Activated CD8-positive, alpha-beta T cell treated with anti-CD3 and anti-CD28 coated beads, Interleukin-2, amount 10 ng/mL, durations not matched to agents 7 days and 5 days (primary cell): ENCODE measurements at places on chromosomes 12 and 14. TPM values are rescaled to one million over a fixed set of nuclear protein-coding genes. Genes with fewer than 3 reads are reported as not detected.

The EFS gene
- not detected for total RNA-seq

The SLC2A13 gene
- 5.2 TPM for total RNA-seq

The KRT8 gene
- not detected for total RNA-seq

The SLC39A5 gene
- total RNA-seq: 0.52 TPM

GRCh38 chr12:125169870-125170269, 104.6 kb downstream of the AACS start:
- no peak for DNase-seq
- no peaks in the 10 kb centered on the region for H3K36me3 ChIP-seq
- H3K27me3 ChIP-seq: peaks cover 4% of the 10 kb centered on the region
- H3K4me1 ChIP-seq: no peaks in the 10 kb centered on the region

DNA sequence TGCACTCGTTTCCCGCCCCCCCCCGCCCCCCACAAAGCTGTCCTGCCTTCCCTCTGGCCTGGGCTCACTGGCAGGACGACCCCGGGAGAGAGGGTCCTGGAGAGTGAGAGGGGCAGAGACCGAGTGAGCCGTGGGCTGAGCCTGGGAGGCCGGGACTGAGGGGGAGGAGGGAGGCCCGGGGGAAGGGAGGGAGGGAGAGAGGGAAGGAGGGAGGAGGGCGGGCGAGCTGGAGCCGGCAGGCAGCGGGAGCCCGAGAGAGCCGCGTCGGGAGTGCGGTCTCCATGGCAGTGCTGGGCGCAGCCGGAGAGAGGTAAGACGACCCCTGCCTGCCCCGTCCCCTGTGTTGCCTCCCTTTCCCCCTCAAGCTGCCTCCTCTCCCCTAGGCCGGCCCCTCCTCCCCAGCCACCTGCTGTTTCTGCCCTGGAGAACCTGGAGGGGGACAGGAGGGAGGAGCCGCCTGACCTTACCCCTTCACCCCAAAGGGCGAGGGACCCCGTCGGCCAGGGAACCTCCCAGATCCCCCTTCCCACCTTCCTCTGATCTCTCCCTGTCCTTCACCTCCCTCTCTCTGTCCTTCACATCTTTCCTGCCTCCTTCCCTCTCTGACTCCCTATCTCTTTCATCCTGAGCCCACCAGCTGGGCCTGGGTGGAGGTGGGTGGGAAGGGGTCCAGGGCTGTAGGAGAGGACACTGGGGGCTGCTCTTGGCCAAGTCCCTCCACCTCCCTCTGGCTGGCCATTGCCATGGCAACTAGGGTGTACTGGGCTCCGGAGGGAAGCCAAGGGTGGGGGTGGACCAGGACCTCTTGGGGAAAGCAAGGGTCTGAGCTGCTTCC, at the start of gene GPR162:
Gene GPR162 (plus strand): TSS at position 231 of the 835 bp plus-strand sequence. CDS start 2,078 bp downstream, outside the sequence.
- DNase-seq: no peak
- peak within 1 kb of the TSS; percentile 17 for H3K4me3 ChIP-seq
- H3K27ac ChIP-seq: peak within 1 kb of the TSS; percentile 51
- H3K27me3 ChIP-seq: peaks cover 54% of the 10 kb centered on the region

GRCh38 chr12:53346491-53346890, 10.3 kb upstream of the SP7 start:
- no peak overlapping the region for H3K27ac ChIP-seq
- no peak for DNase-seq
- no peaks in the 10 kb centered on the region for H3K36me3 ChIP-seq
- peaks cover 17% of the 10 kb centered on the region for H3K4me1 ChIP-seq
- H3K27me3 ChIP-seq: peaks cover 3% of the 10 kb centered on the region
- H3K4me3 ChIP-seq: no peak overlapping the region

DNA sequence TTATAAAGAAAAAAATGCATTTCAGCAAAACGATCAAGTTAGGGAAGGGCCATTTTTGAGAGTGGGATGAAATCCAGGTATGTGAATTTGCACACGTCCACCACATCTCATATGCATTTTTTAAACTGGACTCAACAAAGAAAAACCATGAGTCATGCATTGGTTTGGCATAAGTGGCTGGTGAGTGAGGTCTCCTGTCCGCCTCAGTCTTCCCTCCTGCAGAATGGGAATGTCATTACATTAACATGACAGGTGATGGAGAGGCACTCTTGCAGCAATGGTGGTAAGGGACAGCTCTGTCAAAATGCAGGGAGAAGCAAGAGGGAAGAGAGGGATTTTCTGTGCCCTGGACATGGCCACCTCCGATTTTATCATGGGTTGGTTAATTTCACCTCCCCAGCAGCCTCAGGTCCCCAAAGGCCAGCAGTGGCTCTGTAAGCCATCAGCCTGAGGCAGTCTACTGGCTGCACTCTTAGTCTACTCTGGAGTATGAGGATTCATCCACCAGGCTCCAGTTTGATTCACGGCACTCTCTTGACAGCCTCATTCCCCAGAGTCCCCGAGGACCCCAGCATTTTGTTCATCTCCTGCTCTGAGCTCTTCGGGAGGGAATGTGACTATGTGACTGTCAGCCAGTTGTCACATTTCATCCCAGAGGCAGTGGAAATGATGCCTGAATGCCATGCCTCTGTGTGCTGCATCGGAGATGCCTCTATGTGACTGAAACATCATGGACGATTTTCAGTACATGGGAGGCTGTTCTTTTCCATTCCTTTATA, 17.1 kb upstream of the PWP1 start:
- H3K4me1 ChIP-seq: peaks cover 3% of the 10 kb centered on the region
- no peak for DNase-seq
- no peak overlapping the region for H3K27ac ChIP-seq
- H3K27me3 ChIP-seq: peaks cover 20% of the 10 kb centered on the region

DNA sequence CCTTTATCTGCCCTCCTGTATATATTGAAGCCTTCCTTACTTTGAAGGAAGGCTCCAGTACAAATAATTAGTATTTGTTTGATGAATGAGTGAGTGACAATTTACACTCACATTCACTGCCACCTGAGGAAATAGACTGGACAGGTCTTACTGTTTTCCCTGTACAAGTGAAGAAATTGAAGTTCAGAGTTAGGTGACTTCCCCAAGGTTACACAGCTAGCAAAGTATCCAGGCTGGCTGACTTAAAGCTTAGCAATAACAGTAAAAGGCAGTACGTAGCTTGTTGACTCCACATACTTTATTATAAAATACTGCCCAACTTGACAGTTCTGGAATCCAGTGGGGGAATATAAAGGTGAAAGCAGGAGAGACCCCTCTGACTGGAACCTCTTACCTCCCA, 2.6 kb upstream of the KRT18 start:
- no peak for DNase-seq
- peaks cover 10% of the 10 kb centered on the region for H3K27me3 ChIP-seq
- H3K36me3 ChIP-seq: no peaks in the 10 kb centered on the region
- no peak overlapping the region for H3K4me3 ChIP-seq

DNA sequence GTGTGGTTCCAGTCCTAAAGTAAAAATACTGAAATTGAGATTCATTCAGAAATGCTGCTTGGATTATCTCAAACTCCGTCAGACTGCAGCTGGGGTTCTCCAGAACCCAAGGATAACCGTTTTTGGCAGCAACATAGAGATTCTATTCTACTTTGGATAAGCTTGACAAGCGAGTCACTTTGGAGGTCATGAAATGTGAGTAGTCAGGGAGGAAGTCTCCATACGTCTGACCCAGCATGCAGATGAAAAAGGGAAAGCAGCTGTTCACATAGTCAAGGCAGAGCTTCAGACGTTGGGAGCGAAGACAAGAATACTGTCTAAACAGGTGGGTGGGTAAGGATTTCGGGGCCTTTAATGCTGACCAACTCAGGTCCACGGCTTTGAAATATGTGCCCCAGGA, 14.9 kb upstream of the HSP90B1 start:
- no peak for DNase-seq
- no peaks in the 10 kb centered on the region for H3K27me3 ChIP-seq
- H3K36me3 ChIP-seq: no peaks in the 10 kb centered on the region
- H3K4me1 ChIP-seq: no peaks in the 10 kb centered on the region

DNA sequence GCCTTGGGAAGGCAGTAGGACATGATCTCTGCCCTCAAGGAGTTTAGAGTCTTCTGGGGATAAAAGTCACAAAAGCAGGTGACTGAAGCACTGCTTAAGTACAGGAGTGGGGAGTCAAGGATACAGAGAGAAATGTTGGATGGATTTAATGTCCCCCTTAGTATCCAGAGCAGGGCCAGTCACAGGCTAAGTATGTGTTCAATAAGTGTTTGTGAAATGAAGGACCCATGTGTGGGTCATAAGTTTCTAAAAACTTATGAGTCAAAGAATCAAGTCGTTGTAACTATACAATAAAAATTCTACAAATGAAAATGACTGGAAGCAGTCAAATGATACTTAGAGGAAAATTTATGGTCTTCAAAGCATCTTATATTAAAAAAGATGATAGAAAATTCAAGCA, 25.1 kb downstream of the KRT80 start:
- peaks cover 32% of the 10 kb centered on the region for H3K4me1 ChIP-seq
- no peak overlapping the region for H3K4me3 ChIP-seq
- DNase-seq: no peak
- no peaks in the 10 kb centered on the region for H3K36me3 ChIP-seq

DNA sequence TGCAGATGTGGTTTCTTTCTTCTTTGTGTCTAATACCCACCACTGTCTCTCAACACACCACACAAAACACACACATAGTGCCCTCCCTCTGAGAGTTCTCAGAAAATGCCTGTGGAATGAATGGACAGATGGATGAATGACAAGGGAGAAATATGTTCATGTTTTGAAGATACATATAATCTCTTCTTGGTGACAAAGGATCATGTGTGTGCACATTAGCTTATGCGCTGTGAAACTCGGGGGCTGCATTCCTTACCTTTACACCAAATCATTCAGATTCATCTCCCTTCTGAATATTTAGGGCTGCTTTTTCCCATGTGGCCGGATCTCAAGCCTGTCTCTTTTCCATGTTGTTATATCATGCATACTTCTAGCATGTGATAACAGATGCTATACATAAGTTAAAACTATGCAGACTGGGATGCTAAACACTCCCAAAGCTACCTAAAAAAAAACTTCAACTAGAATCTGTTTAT, 111.4 kb downstream of the EPS8 start:
- DNase-seq: no peak
- no peaks in the 10 kb centered on the region for H3K36me3 ChIP-seq
- H3K27ac ChIP-seq: no peak overlapping the region
- peaks cover 18% of the 10 kb centered on the region for H3K27me3 ChIP-seq
- no peaks in the 10 kb centered on the region for H3K4me1 ChIP-seq

DNA sequence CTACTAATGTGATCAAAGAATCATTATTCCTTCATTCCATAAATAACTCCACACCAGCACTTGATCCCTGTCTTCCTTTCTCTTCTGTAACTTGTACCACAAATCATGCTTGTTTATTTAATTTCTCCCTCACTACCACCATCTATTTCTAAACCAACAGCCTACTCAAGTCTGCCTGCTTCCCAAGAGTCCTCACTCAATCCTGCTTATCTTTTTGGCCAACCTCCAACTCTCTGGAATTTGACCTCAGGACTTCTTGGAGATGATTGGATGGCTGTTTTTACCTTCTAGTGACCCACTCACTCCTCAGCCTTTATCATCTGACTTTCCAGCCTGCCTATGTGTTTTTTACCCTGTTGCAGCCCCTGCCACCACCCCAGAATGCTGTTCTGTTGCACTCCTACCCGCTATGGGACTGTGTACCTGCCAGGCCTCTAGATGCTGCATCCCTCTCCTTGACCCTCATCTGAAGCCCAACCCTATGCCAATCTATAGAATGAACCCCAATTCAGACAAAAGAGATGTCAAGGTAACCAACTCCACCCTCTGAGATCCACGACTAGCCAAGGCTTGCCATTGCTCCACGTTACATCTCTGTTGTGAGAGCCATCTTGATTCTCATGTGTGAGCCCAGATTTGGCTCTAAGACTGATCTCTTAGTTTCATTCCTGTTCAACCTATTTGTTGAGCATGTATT, 150.2 kb upstream of the PLEKHG7 start:
- no peaks in the 10 kb centered on the region for H3K27me3 ChIP-seq
- H3K27ac ChIP-seq: no peak overlapping the region

DNA sequence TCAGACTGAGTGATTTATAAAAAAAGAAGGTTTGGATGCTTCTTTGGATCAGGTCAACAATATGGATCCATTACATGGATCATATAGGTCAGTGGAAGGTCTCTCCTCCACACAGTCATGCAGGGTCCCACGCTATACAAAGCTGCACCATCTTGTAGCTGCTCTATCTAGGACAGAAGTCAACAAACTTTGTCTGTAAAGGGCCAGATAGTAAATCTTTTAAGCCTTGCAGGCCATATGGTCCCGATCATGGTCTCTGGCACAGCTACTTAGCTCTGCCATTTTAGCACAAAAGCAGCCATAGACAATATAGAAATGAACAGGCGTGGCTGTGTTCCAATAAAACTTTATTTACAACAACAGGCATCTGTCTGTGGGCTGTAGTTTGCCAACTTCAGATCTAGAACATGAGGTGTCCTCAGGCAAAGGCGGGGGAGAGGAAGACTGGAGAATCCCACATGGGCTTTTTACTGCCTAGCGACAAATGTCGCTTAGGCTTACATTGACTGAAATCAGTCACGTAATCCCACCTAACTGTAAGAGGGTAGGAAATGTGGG, 36.7 kb downstream of the TMEM233 start:
- no peak overlapping the region for H3K27ac ChIP-seq
- H3K27me3 ChIP-seq: peaks cover 12% of the 10 kb centered on the region
- H3K4me3 ChIP-seq: no peak overlapping the region
- H3K36me3 ChIP-seq: no peaks in the 10 kb centered on the region
- H3K4me1 ChIP-seq: peaks cover 3% of the 10 kb centered on the region

GRCh38 chr12:123045678-123046077, 65.2 kb downstream of the ARL6IP4 start:
- H3K4me1 ChIP-seq: peaks cover 45% of the 10 kb centered on the region
- H3K4me3 ChIP-seq: no peak overlapping the region
- no peak for DNase-seq
- H3K27me3 ChIP-seq: no peaks in the 10 kb centered on the region
- no peaks in the 10 kb centered on the region for H3K36me3 ChIP-seq

- H3K36me3 ChIP-seq: peaks cover 34% of the 10 kb centered on the region
- no peak for DNase-seq
- H3K27ac ChIP-seq: no peak overlapping the region
- H3K27me3 ChIP-seq: no peaks in the 10 kb centered on the region
- H3K4me3 ChIP-seq: no peak overlapping the region
Observed at GRCh38 chr12:113940357-113941207, 25.5 kb downstream of the RBM19 start.

DNA sequence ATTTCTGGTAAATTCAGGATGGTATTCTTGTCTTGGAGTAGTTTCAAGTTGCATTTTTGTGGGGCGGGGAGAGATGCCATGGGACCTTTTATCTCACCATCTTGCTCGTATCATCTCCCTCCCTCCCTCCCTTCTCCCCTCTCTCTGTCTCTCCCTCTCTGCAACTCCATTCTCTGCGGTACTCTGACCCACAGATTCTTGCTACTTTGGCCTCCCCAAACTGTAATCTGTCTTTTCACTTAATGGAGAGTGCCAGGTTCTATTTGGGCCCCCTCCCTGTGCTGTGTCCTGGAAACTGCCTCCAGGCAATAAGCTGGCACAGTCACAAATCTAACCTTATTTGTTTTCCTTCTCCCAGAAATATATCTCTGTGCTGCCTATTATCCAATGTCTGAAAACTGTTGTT, 175.2 kb downstream of the PAWR start:
- H3K4me3 ChIP-seq: no peak overlapping the region
- no peaks in the 10 kb centered on the region for H3K27me3 ChIP-seq
- no peaks in the 10 kb centered on the region for H3K4me1 ChIP-seq
- no peak overlapping the region for H3K27ac ChIP-seq
- DNase-seq: no peak
- H3K36me3 ChIP-seq: no peaks in the 10 kb centered on the region
